ENCODE measurements at places on chromosomes 4 and X. TPM values are rescaled to one million over a fixed set of nuclear protein-coding genes. Genes with fewer than 3 reads are reported as not detected.

- no peak for DNase-seq
These were observed 5.6 kb downstream of the TMEM255A start for GRCh38 chrX:120305531-120306141.

DNA sequence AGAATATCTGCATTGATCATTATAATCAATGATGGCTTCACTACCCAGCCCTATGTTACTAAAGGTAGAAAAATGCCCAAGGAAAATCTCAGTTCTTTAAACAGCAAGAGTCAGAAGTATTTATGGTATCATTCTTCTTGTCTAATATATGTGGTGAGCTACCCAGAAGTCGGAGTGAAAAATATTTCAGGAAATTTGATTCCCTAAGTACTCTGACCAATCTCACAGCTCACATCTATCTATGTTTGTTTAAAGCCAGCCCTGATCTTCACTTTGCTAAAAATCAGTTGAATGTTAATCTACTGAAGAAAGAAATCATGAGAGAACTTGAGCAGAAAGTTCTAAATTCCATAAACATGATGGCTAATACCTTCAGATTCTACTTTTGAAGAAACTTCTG is 522.9 kb upstream of the SLIT2 start:
- no peak for DNase-seq

The VCX3A gene
- total RNA-seq = not detected

The LONRF3 gene
- 1.9 TPM for total RNA-seq

- DNase-seq = no peak
These were observed 8.0 kb downstream of the MSX1 start for GRCh38 chr4:4867375-4868039.

The NDNF gene
- total RNA-seq = 4.8 TPM

DNA sequence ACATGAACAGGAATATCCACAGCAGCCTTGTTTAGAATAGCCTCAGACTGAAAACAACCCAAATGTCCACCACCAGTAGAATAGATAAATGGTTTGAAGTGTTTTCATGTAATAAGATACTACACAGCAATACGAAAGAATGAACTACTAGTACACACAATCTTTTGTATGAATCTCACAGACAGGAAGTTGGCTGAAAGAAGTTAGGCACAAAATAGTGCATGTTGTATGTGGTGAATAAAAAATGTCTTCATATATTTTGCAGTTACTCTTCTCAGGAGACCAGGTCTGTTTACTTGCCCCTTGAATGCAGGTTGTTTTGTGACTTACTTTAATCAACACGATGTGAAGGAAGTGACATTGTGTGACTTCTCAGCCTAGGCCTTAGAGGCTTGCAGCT is 75.9 kb upstream of the LEF1 start:
- DNase-seq = no peak

- no peak for DNase-seq
These were observed 307.7 kb downstream of the GPM6A start for GRCh38 chr4:175504318-175504717.

DNA sequence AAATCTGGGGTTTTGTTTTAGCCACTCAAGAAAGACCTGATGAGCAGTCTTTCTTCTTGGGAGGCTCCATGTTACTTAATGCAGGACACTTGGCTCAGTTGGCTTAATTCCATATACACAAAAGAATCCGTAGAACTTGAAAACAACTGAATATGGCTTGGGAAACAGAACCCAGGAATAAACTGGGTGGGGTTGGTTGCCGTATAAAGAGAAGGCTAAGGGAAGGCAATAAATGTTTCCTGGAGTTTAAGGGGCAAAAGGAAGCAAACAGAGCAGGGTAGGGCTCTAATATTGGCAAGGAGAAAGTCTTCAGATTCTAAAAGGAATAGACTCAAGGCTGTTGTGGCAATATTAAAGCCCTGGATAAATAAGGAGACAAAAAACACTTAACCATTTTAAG is 8.4 kb downstream of the TNMD start:
- DNase-seq = no peak

The CPZ gene
- total RNA-seq = 3.9 TPM

The NDUFB11 gene
- 50.4 TPM for total RNA-seq

DNA sequence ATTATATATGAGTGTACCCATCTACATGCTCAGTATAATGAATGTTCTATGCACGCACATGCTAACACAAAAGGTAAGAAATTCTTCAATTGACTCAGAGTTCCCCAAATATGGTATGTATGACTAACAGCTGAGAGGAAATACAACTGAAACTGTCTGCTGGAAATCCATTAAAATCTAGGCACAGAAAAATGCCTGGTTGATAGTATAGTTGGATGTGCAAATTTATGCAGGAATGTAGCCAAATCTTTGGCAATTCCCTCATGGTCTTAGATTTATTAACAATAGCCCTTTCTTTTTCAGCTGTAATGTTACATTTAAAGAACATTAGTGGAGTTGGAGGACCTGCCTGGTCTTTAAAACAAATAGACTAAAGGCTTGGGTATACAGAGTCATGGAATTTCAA is 5.5 kb downstream of the CAMK2D start:
- DNase-seq = no peak

- DNase-seq = no peak
These were observed 922.1 kb upstream of the SLIT2 start for GRCh38 chr4:19329631-19330030.

DNA sequence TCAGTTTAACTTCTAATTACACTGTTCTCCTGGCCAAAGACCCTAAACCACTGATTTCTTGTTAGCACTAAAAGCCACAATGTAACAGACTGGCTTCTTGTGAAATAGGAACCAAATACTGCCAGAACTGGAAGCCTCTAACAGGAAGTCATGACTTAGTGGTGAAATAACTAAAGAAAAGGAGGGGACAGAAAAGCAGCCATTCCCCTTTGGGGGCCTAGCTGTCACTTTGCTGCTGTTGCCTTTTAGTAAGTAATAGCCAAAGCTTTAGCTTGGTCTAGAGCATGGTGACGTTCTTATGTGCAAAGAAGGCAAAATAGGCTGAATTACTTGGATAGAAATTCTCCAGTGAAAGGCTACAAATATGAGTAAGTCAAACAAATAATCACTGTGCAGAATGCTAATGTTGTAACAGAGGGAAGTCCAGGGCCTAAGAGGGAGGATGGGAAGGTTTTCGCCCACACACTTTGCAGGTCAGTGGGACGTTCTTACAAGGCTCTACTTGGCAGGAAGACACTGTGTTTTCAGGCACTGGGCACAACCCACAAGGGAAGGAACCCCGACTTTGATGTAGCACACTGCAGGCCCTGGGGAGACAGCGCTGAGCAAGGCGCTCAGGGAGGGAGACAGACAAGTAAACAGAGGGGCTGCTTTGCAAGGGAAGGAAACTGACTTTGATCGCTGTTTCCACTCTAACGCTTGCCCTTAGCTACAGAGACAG is 16.7 kb downstream of the GAB3 start:
- DNase-seq = no peak

The HS6ST2 gene
- total RNA-seq = 5.0 TPM

DNA sequence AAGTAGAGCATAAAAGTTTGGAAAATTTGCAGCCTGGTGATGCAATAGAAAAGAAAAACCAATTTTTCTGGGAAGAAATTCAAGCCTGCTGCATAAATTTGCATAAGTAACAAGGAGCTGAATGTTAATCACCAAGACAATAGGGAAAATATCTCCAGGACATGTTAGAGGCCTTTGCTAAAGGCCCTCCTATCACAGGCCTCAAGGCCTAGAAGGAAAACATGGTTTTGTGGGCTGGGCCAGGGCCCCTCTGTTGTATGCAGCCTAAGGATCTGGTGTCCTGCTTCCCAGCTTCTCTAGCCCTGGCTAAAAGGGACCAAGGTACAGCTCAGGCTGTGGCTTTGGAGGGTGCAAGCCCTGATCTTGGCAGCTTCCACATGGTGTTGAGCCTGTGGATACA is 6.2 kb upstream of the RTL3 start:
- DNase-seq = no peak

The CT45A1 gene
- not detected for total RNA-seq

The AKAP4 gene
- total RNA-seq = not detected

The HGFAC gene
- 1.2 TPM for total RNA-seq

The GDPD2 gene
- total RNA-seq = 2.5 TPM

The CTAG1B gene
- not detected for total RNA-seq

The NOX1 gene
- total RNA-seq = not detected

- DNase-seq = no peak
These were observed 16.3 kb downstream of the MAN2B2 start for GRCh38 chr4:6591313-6591712.

- no peak for DNase-seq
These were observed 4.1 kb downstream of the AFM start for GRCh38 chr4:73485596-73485995.

GRCh38 chr4:54371173-54371572 is 142.1 kb downstream of the PDGFRA start:
- DNase-seq = no peak

The SPANXD gene
- total RNA-seq = not detected

DNA sequence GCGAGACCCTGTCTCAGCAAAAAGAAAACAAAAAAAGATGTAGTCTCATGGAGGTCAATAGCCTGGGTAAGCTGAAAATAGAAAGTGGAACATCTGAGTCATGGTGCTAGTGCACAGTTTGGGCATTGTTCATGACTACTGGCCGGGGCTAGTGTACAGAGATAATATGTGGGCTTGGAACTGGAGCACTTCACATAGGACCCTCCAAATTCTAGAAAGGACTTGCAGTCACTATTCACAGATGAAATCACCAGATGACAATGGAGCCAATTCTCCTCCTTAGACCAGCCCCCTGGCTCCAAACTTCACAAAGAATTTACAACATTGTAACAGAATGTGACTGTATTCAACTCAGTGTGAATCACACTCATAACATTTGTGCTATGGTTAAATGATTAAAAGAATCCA is 367.8 kb upstream of the SLC7A11 start:
- no peak for DNase-seq

The GPR82 gene
- not detected for total RNA-seq

DNA sequence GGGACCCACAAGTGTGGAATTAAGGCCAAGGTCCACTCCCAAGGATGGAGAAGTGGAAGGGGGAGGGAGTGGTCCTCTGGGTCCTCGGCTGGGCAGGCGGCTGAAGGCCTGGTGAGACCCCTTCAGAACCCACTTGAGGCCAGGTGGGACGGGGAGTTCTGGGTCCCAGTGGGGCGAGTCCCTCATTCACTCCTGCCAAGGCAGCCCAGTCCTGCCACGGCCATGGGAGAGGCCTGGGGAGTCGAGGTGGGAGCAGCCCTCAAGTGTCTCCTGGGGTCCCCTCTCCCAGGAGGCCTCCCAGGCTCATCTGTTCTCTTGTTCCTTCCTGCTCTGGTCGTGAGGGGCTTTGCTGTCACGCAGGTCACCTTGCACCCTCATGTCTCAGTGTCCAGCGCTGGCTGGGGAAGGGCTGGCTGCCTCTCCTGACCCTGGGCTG is 6.1 kb upstream of the SH3BP2 start:
- DNase-seq = no peak

GRCh38 chr4:19514276-19515070 is 737.2 kb upstream of the SLIT2 start:
- DNase-seq = no peak

GRCh38 chr4:102343964-102344519 is 1.2 kb downstream of the SLC39A8 start:
- DNase-seq = peak; percentile 42

DNA sequence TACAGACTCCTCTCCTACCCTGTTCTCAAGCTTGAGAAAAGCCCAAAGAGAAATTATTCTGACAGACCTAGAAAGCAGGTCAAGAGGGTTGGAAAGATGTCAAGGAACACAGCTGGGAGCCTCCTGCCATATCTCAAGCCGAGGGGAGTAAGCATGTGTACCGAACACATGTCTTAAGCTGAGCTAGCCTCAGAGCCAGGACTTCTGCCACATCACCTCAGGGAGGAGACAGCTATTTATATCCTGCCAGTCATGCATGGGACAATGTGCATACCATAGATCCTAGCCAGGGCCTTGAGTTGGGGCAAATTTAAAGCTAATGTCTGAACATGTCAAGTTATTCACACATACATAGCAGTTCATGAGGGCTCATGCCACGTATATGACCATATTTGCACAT is 11.8 kb downstream of the TMEM31 start:
- DNase-seq = no peak

The GRK4 gene
- total RNA-seq = 53.8 TPM

GRCh38 chr4:95508421-95508820 is 40.4 kb downstream of the UNC5C start:
- no peak for DNase-seq

DNA sequence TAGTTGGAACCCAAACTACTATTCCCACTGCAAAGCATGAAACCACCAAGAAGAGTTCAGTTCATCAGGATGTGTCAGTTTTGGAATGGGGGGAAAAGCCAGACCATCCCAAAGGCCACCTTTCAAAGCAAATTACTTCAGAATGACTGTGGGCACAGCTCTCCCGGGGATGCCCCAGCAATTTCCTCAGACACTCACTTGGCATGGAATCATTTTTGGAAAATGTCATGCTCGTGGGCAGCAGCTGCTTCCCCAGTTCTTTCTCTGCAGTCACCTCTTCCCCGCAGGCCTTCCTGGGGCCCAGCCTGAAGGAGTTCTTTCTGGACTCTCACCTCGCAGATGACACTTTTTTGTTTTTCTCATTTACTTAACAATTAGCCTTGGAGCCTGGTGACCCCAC is 350.3 kb downstream of the NR3C2 start:
- no peak for DNase-seq

DNA sequence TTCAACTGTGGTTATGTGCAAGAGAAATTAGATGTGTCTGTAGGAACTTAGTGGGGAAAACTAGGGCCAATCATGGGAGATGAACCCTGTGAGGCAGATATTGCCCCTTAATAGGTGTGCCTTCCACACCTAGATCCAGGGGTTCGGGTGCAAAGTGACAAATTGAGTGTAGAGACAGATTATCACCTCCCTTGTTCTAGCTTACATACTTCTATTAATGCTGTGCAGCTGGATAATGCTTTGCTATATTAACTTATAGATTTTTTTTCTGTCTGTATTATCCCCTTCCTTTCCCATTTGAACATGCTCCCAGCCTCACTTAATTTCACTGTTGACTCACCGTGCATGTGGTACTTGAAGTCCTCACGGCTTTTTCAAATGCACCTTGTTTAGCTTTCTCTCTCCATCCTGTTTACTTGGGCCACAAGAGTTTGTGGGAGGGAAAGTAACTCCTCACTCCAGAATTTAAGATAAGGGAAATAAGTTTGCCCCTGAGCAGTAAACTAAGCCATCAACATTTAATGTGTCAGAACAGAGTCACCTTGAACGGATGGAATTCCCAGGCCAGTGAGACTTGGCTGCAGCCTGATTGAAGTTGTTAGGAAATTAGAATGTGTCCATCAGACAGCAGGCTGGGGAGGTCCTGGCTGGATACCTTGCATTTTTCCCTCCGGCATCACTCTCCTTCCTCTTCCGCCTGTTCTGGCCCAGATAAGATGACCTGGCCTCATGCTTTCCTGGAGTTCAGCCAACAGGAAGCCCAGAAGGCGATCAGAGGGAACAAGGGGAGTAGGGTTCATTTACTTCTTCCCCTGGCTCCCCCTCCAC is 478.4 kb downstream of the BCOR start:
- DNase-seq = no peak

DNA sequence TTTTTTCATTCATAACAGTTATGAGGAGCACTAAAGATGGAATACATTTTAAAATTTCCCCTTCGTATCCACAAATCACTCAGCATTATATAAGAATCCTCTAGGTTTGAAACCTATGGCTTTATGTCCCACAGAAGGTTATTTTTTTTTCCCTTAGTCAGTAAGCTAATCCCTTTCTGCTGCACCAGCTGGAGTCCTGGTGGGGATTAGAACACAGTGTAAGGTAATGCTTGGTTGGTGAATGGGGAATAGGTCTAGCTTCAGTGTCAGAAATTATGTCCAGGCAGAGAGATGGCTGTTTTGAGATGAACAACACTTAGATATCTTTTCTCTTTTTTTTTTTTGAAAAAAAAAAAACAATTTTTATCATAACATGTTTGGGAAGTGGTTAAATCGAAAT is 116.6 kb downstream of the RASGEF1B start:
- no peak for DNase-seq

Measured in occipital lobe (tissue), 3 donors.